ENCODE measurements at places on chromosomes 2 and 18.

DNA sequence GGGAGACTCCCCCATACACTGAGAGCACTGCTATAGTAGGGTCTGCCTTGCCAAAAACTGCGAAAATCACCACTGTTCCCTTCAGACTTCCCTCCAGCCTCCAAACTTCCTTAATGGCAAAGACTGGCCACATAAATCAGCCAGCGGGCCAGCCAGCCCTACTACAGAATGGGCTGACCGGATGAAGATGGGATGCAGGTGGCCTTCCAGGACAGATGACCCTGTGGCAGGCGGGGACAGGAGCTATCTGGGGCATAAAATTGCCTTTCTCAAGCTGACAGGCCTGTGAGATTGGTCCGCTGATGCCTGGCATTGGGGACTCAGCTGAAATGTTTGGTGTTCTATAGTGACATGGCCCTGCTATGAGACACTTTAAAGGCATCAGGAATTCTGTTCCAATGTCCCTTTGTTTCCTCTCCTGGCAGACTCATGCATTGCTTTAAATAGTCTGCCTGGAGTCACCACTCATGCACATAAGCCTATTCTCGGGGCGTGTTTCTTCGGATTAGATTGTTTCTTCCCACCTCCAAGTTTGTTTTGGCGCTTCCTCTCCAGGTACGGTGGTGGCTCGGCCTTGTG, 135.9 kb downstream of the ALPK2 start:
- no peak for DNase-seq

GRCh38 chr2:196263181-196263747, 91.9 kb upstream of the STK17B start:
- no peak for DNase-seq

DNA sequence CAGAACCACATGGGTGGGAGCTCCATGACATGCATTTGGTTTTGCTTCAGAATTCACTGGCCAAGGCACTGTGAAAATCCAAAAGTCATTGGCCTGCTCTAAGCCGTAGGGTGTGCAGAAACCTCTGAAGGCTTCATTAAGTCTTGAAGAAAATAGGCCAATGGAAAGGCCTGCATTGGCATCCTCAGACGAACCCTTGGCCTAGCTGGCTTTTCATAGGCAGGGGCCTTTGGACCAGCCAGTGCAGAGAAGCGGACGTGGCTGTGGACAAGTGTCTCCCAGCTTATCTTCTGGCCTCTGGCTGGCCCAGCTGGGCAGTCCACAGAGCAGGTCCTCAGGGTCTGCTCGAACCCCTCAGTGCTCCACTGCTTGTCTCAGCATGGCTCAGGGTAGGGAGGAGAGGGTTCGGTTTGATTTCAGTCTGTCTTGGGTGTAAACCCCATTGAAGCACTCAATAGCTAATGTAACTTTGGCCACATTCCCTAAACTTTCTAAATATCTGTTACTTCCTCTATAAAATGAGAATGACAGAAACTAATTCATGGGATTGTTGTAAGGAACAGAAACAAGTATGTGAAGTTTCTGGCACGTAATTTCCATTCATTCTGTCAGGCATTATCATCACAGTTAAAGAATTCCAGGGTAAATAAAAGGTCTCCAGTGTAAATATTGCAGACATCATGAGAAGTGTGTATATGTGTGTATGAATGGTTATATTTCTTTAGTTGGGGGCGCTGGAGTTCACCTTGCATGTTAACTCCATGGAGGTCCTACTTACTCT, 125.5 kb downstream of the TFCP2L1 start:
- no peak for DNase-seq

DNA sequence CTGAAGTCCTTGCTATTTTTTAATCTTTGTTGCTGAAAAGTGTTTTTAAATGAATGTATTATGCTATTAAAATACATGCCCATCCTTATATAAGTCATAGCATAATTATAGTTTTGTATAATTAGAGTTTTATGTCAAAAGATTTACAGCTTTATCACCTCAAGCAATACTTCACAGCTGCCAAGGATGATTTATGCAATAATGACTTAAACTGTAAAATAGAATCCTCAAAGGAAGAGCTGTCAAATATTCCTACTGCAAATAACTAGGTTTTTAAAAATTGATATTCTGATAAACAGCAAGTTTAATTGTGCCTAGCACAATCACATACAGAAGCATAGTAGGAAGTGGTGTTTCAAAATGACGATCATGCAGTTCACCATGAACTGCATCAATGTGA, 5.2 kb downstream of the KCNH7 start:
- DNase-seq, result no peak

DNA sequence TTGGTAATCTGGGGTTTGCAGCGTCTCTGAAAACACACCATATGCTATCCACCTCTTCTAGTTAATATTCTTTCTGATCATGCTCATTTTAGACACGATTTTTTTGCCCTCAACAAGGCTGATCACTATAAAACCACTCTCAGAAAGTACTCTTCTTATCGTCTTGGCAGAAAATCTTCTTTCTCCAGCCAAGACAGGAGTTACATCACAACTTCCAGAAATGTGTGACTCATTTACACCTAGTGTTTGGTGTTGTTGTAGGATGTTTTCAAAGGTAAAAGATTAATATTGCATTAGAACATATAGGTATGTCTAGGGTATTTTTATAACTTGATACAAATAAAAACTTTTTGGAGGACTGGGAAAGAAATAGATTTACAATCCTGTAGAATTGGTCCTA, 138.5 kb upstream of the NETO1 start:
- DNase-seq, result no peak

DNA sequence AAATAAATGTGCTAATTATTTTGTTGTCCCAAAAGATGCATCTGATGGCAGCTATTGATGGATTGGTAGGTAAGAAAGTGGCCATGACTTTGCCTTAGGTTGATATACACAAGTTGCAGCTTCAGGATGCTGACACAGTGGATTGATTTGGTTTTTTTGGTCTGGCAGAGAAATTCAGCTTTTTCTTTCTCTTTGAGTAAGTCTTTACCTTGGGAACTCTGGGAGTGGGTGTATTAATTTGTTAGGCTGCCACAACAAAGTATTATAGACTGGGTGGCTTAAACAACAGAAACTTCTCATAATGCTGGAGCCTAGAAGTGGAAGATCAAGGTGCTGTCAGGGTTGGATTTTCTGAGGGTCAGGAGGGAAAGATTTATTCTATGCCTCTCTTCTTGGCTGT, 19.8 kb upstream of the ICOS start:
- no peak for DNase-seq

- DNase-seq, result no peak
These were observed 190.9 kb downstream of the EIPR1 start for GRCh38 chr2:3186766-3187165.
